ENCODE measurements at places on chromosomes 11 and 22.
A peak's percentile ranks its signal among the peaks of the same experiment; 100 is the strongest.

- DNase-seq, result no peak
These were observed 29.4 kb upstream of the DRD2 start for GRCh38 chr11:113504586-113504985.

DNA sequence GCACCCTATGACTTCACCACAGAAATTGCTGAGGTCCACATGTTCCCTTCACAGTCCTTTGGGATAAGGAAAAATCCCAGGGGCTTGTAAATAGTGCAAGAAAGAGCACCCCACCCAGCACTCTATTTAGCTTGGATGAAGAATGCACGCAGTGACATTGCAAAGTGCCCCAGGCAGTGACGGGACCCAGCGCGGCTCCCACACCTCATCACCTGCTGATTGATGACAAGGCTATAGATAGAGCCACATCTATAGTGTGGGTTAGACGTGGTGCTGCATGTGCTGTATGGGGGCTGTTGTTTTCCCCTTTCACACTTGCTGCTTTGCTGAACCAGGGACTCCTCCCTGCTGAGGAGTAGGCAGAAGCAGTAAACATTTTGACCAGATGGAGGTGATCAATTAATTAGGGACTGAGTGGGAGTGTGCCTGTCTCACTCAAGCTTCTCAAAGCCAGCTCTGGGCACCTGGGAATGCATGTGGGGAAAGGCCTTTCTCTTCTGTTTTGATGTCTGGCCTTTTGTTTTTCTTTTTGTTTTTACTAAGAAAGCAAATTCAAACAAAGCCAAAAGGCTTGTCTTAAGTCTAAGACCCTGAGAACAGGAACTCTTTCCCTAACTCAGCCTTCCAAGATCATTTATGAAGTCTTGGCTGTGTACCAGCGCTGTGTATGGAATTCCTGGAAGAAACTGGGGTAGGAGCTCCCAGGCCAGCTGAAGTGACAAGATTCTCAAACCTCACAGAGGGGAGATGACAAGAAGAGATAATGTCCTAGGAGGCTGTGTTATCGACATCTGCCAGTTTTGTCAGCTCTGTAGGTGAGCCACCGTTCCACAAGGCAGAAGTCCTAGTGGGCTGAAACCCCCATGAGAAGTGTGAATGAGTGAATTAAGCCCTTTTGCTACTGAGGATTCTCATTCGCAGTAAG lies 219.7 kb downstream of the BARX2 start:
- DNase-seq, result no peak

DNA sequence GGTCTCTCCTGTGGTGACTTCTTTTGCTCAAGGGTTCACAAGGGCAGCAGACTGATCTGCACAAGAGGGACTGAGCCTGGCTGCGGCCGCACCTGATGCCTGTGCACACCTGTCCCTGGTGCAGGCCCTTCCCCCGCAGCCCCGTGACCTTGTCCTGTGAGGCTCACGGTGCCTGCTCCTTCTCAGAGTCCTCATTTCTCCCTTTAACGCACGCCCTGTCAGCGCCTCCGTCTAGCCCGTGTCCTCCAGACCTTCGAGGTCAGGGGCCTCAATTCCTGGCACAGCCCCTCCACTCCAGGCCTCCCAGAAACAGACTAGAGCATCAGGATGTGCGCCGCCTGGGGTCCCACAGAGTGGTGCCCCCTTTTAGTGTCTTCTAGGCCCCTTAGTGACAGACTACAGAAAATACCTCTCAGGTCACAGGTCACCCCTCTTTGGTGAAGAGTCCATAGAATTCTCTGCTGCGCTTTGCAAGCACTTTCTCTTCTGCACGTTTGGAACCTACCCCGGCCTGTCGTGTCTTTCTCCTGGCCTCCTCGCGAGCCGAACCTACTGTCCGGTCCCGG lies 1.0 kb upstream of the DRD4 start:
- DNase-seq, result no peak

DNA sequence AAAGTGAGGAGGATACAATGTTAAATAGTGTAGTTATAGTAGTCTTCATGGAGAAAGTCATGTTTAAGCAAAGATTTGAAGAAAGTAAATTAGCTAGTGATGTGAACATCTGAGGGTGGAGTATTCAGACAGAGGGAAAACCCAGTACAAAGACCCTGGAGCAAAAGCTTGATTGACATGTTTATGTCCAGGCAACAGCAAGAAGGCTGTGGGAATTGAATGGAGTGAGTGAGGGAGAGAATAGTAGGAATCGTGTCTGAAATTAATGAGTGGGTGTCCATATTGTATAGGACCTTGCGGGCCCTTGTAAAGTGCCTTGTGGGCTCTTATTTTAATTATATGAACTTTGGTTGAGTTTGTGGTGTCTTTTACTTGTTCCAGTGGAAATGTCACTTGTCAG lies 424.1 kb upstream of the KIRREL3 start:
- DNase-seq, result no peak

- DNase-seq, result no peak
These were observed 4.6 kb upstream of the ACRV1 start for GRCh38 chr11:125685228-125685627.

- no peak for DNase-seq
These were observed 121.7 kb upstream of the ZBED5 start for GRCh38 chr11:10979529-10979928.

DNA sequence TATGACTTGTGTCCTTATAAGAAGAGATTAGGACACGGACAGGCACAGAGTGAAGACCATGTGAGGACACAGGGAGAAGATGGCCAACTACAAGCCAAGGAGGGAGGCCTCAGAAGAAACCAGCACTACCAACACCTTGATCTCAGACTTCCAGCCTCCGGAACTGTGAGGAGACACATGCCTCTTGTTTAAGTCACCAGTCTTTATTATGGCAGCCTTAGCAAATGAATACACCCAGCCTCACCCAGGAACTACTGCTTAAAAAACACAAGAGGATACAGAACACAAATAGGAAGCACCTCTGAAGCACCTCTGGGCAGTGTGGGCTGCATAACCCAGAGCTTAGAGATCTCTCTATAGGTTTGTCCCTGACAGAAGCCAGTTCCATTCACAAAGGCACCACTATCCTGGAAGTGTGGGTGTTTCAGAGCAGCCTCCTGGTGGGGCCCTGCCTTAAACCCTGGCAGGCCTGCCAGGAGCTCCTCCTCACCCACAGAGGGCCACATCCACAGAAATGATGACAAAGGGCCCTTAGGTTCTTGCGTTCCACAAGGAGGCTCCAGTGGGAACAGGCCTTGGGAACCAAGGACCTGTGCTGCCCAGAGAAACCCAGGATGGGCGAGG lies 58.8 kb downstream of the CHRDL2 start:
- no peak for DNase-seq

DNA sequence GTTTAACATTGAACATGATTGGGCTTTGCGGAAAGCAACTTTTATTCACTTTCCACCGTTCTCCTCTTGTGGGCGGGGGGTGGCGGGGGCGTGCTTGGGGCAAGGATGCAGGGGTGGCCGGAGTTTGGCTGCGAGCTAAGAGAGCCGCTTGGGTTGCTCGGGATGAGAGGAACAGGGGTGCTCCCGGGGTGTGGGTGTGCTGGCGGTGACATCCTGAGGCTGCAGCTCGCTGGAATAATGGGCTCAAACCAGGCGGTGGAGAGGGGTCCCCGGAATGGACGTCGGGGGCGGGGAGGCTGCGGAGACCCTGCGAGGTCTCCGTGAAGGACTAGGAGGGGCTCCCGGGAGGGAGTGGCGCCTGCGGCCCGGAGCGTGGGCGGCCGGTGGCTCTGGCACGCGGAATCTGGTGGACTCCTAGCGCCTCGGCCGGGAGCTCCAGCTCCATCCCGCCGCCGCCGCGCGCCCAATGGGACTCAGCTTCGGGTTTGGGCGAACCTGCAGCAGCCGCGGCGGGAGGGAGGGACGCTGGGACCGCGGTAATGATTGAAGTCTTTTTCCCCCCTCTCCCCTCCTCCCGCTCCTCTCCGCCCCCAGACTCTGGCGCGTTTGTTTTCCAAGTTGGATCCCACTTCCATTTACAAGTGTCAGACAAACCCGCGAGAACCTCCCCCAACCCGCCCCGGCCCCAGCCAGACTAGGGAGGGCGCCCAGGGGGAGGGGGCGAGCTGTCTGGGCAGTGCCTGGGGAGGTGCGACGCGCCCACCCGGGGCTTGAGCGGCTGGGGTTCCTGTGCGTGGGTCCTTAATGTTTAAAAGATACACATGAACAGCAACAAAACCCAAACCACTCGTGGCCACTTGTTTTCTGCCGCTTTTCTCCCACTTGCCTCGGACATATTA lies 2.0 kb downstream of the FAT3 start:
- DNase-seq, result no peak

- DNase-seq, result no peak
These were observed 653 bp downstream of the PCSK7 start for GRCh38 chr11:117230999-117231841.

DNA sequence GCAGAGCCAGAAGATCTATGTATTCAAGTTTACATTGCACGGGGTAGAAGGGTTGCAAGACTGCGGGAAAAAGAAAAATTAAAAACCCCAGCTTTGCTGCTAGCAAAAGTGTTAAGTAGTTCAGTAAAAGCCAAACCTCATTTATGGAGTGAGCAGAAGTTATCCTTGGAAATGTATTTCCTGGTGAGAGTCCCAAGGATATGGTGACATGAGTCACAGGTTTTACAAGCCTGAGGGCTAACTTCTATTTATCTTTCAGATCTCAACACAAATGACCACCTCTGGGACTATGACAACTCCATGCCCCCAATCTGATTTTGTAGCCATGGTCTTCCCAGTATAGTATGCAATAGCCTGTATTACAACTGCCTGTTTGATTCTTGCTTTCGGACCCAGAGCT lies 26.1 kb downstream of the ABTB2 start:
- DNase-seq, result no peak

DNA sequence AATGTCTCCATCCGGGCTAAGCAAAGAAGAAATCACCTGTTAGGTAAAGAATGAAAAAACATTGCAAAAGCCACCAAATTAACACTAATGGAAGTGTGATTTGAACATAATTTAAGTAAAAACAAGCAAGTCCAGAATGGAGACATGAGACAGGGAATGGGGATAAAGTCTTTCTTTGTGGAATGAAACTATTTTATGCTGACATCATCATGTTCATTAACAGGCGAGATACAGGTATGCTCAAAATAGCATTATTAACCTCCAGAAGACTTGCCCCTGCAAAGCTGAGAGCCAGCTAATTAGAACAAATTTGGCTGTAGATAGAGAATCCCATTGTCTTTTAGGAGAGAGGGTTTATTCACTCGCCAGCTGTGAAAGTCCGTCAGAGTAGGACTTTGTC lies 4.9 kb upstream of the LARGE1 start:
- DNase-seq, result no peak

GRCh38 chr11:20839231-20839630 lies 169.8 kb downstream of the NELL1 start:
- no peak for DNase-seq

- DNase-seq, result no peak
These were observed 7.1 kb downstream of the DDB1 start for GRCh38 chr11:61325649-61326414.

DNA sequence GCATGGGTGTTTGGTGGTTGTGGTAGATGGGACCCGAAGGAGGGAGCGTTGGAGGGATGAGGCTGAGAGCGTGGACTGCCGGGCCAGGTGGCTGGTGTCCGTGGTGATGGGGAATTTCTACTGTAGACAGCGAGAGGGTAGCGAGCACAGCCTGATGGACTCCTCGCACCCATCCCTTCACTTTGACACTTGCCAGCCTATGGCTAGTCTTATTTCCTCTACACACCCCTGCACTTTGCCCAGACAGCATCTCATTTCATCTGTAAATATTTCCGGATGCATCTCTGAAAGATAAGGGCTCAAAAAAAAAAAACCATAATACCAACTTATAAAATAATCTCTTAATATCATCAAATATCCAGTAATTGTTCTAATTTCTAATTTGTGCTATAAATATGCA lies 5.8 kb downstream of the OMP start:
- no peak for DNase-seq

- DNase-seq, result no peak
These were observed 2.7 kb upstream of the PLA2G3 start for GRCh38 chr22:31143038-31143437.

DNA sequence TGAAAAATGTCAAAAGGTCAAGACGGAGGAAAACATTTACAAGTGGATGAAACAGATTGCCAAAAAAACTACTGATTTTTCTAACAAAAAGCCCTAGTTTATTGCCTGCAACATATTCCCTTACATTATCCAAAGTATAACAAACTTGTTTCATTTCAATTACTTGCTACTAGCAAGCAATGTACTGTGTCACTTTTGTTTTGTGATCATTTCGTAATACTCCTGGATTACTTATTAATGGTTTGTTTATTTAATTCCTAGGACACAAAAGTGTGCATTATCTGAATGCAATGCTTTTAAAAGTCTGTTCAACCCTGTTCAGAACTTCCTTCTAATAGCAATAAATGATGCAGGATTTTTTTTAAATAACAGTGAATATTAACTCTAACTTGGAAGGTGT lies 50.9 kb downstream of the CCDC34 start:
- no peak for DNase-seq

GRCh38 chr11:78961247-78961646 lies 386.6 kb upstream of the NARS2 start:
- no peak for DNase-seq

- DNase-seq, result peak; percentile 30
These were observed 85.3 kb upstream of the SYT13 start for GRCh38 chr11:45371251-45372115.

DNA sequence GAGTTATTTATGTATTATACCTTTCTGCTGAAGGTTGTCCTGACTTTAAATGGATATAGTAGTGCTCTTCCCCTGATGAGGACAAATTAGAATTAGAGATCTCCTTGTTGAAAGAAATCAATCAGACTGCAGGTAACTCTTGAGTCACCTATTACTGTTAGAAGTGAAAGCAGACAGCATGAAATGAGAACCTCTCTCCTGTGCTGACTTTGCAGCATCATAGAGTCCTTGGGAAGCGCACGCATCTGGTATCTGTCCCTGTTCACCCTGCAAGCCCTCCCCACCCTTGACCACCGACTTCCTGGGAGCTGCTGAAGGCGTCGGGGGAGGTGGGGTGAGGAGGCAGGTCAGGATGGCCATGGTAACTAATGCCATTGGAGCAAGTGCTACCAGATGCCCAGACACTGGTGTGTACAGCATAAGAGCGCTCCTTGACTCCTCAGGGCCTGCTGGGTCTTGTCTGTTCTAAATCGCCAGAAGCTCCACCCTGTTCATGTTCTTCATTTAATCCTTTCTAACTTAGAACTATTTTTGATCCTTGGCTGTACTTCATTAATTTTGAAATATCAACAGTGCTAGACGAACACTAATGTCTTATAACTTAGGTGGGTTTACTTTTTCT lies 143.9 kb downstream of the WNT7B start:
- no peak for DNase-seq

DNA sequence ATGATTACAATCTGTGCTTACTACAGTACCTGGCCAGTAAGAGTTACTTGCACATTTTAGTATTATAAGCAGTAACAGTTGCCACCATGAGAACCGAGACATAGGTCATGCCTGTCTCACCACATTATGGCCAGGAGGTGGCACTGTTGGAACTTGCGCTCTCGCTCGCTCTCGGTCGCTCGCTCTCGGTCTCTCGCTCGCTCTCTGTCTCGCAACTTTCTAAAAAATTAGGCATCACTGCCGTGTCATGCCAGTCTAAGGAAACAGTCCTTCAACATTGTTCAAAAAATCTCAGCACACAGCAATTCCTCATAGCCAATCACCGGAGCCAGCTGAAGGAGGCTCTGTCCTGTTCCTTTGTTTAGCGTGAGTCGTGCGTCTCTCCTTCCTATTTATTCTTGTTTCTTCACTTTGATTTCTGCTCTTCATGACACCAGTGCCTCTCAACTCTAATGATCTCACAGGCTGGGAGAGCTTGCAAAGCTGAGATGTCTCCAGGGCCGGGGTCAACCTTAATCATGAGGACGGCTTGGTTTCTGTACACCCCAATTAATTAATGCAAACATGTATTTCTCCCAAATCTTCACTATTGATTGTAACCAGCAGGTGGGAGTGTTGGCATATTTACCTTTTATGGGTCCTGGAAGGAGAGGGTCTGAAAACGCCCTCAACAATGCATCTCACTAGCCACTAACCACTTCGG lies 6.3 kb upstream of the ADAMTS8 start:
- DNase-seq, result no peak
